ENCODE measurements at places on chromosomes 3 and 15.

GRCh38 chr3:30681649-30682211 lies 75.3 kb downstream of the TGFBR2 start:
- no peak for DNase-seq

DNA sequence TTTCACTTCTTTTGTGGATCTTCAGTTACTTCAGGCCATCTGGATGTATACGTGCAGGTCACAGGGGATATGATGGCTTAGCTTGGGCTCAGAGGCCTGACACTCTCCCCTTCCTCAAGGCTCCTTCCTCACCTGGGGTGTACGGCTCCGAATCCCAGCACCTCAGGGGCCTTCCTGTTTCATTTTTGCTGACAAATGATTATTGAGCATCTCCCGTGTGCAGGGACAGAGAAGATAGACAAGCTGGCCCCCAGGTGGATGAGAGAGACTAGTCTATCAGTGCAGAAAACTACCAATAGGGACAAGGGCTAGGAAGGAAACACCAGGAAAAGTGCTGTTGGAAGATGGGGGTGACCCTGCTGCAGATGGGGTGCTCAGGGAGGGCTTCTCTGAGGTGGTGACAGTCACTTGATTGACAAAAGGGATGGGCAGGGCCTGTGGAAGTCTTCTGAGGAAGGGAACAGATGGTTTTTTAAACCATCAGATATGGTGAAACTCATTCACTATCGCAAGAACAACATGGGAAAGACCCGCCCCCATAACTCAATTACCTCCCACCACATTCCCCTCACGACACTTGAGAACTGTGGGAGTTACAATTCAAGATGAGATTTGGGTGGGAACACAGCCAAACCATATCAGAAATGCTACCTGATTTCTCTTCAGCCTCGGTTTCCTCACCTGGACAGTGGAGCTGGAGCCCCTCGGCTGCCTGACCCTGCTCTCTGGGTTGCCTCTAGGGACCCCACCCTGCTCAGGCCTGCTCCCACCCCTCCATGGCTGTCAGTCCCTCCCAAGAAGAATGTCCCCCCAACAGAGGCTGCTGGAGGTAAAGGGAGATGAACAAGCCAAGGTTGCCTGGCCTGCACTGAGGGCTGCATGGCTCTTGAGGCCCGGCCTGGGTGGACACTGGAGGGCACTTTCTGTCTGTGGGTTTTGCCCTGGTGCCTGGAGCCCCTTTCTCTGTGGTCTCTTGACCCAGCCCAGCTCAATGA lies 37.2 kb upstream of the ACAD9 start:
- no peak for DNase-seq

DNA sequence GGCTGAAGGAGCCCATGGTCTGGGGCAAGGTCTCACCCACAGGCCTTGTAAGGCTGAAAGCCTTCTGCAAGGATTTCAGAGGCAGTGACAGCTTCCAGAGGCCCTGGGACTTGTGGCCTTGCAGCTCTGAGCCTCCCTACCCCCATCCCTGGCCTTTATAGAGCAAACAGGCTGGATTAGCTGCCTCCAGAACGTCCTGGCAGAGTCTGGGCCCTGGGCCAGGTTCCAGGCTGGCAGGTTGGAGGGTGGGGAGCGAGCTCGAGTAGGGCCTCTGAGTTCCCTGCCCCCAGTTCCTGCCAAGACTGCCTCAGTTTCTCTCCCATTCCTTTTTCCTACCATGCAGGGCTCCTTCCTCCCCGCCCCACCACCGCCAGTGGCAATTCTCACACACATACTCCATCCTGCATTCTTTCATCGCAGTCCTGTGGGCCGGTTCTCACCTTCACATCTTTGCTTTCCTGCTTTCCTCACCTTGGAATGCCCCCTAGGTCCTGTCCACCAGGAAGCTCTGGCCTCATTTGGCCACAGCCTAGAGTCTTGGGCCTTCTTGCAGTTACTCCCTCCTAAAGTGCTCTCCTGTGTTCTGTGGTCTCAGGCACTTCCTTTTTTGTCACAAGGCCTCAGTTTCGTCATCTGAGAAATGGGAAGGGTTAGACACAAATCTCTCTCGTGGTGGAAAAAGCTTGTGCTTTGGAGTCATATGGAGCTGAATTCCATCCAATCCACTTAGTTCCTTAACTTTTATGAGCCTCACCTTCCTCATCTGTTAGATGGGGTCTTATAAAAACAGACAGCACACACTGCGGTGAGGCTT lies 2.7 kb downstream of the LMAN1L start:
- DNase-seq, result no peak

DNA sequence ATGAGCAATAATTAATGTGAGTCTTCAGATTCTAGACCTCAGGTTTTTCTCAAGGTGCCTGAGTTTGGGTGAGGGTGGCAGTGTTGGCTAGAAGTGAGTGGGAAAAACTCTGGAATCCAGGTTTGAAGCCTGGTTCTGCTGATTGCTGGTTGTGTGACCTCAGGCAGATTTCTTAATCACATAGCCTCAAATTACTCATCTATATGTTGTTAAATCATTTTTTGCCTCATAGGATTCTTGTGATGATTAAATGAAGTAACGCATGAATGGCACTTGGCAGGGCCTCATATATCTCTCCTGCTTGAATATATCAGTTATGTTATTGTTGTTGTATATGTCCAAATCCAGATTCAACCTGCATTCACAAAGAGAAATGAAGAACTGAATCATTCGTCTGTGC lies 60.5 kb downstream of the NR2F2 start:
- DNase-seq, result no peak

- DNase-seq, result no peak
These were observed 23.6 kb downstream of the PTPN23 start for GRCh38 chr3:47404431-47404876.

GRCh38 chr3:147412261-147412916 lies 3.2 kb downstream of the ZIC1 start:
- DNase-seq, result no peak

DNA sequence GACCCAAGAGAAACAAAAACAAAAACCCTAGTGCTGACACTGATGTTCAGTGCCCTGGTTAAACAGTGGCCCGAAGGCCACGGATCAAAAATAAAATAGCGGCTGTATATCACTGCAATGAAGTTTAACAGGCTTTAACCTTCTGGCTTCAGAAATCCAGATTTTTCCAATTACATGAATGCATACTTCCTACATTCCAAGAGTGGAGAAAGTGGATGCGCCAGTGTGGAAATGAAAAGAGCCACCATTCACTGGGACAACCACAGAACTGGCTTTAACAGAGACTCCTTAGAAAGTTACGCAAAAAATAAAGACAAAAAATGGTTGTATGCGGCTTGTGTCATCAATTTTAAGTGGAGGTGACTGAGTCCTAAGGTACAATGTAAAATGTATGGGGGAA lies 522.2 kb downstream of the FHIT start:
- DNase-seq, result no peak

DNA sequence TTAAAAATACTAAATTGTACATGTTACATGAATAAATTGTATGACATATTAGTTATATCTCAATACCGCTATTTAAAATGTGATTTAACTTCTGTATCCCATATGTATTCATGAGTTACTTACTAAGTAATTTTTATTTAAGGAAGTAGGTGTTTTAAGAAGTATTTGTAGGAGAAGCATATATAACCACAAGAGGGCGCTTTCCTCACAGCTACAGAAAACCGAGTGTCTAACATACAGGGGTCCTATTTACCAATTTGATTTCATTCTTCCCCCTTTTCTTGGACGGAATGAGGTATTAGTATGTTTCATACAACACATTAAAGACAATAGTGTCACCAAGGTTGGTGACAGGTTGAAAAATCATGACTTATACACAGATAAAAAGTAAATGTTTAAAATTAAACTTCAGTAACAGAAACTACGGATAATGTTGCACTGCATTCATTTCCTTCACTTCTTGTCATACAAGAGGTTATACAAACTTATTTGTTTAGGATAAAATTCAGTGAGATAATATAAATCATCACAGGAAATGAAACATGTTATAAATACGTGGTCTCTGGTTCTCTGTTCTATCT lies 253.6 kb downstream of the MAGI1 start:
- DNase-seq, result no peak

All from natural killer cell (primary cell).